ENCODE measurements at places on chromosomes 3 and 15.

DNA sequence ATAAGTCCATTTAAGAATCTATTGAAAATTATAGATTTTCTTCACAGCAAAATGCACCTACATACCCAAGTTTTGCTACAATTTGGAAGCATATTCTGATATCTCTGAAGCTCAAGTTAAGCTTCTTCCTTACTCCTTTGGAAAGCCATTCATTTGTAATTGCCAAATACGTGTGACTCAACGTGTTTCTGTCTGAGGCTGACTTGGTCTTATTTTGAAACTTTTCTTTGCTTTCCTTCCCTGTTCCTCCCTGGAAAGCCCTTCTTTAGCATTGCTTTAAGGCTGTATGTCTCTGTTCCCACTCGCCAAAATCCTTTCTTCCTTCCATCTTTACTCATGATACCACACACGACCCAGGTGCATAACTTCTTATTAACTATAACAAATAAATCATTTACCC, 232.0 kb downstream of the ZBBX start:
- no peak for DNase-seq

- no peak for DNase-seq
Observed at GRCh38 chr3:29226706-29227105, 54.2 kb upstream of the RBMS3 start.

GRCh38 chr3:123018683-123019082, 8.9 kb downstream of the SEMA5B start:
- no peak for DNase-seq

- DNase-seq: no peak
Observed at GRCh38 chr3:196662033-196662432, 22.5 kb downstream of the NRROS start.

DNA sequence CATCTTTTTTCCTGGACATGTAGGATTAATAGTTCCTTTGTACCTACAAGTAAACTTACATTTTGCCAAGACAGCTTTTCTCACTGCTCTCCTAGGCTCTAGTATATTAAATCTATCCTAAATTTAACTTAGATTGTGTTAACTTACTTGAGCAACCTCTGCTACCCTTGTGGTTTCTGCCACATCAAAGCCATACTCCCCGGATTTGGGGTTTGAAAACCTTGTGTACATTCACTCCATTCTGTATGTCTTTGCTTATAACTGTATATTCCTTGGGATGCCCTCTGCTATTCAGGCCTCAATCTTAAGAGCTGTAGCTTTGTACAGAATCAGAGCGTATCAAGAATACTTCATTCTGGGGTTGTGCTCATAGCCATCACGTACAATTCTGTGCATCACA, 60.4 kb downstream of the ARIH1 start:
- peak; percentile 47 for DNase-seq

- no peak for DNase-seq
Observed at GRCh38 chr15:71295603-71296314, 180.5 kb downstream of the THSD4 start.

DNA sequence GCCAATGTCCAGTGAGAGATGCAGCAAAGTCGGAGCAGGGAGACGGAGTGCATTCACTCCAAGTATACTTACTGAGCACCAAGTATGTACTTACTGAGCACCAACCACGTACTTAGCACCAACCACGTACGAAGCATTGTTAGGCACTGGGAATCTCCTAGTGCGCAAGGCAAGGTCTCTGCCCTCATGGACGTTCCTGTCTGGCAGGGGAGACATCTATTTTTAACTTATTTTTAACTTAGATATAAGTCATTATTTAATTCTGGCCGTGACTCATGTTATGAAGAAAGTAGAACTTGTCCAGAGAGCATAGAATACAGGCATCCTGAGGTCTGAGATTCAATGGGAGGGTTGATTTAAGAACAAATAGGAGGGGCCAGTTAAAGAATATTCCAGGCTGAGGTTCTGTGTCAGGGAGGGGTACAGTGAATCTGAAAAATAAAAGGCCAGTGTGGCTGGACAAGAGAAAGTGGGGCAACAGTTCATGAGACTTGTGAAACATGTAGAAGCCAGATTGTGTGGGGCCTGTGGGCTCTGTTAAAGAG, 9.3 kb upstream of the LRRC31 start:
- no peak for DNase-seq

DNA sequence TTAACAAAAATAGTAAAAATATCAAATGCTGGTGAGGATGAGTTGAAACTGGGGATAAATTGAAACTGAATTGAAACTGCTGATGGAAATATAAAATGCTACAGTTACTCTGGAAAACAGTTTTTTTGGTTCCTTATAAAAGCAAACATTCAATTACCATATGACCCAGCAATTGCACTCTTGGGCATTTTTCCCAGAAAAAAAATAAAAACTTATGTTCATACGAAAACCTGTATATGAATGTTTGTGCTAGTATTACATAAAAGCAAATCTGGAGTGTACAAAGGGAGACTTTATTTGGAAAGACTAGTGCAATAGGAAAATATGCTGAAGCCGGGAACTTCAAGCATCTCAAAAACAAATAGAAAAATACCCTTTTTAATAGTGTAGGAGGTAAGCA, 857.9 kb upstream of the CADM2 start:
- DNase-seq: no peak

DNA sequence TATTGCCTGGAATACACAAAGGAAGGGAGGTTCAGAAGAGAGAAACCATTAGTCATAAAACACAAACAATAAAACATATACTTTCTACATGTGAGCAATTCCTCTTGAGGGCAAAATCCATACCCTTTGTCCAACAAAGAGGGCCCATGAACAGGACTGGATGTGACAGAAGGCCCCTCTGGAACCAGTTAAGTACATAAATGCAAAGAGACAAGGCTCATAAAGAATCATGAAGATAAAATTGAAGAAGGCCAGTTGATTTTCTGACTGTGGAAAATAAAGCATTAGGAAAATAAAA, 58.3 kb upstream of the CPOX start:
- DNase-seq: no peak

- no peak for DNase-seq
Observed at GRCh38 chr3:41237907-41238306, 38.6 kb downstream of the CTNNB1 start.

DNA sequence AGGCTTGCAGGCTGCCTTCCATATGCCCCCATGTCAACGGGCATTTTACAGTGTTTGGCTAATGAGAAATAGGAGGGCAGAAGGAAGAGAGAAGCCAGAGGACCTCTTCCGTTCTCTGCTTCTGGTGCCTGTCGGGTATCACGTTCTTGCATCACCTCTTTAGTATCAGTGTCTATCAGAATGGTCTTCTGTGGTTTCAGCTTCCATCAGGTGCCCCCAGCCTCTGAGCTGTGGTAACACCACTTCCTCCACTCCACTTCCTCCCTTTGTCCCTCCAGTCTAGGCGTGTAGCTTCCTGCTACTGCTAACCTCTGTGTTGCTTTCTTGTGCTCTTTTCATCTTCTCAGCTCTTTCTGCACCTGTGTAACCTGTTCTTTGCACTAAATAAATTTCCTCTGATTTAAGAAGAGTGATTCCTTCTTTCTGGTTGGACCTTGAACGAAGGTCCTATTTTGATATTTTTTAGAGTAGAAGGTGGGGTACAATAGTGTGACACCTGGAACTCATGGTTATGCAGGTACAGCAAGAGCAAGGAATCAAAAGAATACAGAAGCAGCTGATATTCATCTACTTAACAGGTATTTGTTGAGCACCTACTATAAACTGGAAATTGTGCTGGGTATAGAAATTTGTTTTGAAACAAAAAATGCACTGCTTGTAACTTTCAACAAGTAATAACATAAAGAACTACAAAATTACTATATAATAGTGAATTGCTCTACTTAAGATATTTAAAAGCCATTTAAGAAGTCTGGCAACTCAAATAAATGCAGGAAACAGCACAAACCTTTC, 27.4 kb upstream of the FOXB1 start:
- no peak for DNase-seq

GRCh38 chr15:48493084-48493762, 152.3 kb downstream of the FBN1 start:
- no peak for DNase-seq

DNA sequence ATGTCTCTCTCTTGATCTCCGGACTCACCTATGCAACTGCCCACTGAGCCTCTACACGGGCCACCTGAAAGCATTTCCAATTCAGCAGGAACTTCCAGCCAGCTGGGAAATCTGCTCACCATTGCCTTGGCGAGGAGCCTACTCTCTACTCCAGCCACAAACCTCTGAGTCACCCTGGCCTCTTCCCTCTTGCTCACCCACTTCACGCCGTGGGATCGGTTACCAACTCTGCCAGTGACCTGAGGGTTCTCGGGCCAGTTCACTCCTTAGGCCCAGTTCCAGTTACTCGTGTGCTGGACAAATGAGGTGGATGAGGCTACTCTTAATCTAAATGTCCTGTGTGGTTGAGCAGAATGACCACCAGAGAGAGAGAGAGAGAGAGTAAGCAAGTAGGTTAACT, 70.1 kb downstream of the CEMIP start:
- DNase-seq: no peak

- DNase-seq: no peak
Observed at GRCh38 chr3:44016818-44017217, 224.9 kb upstream of the TOPAZ1 start.

DNA sequence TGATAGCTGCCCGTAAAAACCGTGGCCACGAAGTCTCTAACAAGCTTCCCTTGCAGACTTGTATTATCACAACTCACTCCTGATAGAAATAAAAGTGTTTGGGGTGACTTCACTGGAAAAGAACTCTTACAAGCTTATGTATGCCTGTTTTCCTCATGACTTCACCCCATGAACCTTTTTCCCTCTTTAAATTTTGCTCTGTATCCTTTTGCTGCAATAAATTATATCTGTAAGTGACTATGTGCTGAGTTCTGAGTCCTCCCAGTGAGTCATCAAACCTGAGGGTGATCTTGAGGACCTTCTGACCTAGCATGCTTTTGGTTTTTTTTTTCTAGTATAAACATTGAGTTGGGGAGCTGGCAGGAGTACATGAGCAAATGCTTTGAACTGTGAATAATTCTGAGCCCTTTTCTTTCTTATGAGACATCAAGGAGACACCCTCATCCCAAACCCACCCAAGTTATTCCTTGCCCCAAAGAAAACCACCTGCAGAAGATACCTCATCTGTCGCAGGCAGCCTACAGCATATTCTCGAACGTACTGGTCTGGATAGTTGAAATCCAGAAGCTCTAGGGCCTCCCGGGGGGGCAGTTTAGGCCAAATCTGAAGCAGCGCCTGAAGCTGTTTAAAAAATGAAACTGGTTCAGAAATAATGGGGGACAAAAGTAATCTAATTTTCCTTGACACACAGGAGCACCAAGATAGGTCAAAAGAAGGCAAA, 85.9 kb downstream of the FAIM start:
- DNase-seq: no peak

DNA sequence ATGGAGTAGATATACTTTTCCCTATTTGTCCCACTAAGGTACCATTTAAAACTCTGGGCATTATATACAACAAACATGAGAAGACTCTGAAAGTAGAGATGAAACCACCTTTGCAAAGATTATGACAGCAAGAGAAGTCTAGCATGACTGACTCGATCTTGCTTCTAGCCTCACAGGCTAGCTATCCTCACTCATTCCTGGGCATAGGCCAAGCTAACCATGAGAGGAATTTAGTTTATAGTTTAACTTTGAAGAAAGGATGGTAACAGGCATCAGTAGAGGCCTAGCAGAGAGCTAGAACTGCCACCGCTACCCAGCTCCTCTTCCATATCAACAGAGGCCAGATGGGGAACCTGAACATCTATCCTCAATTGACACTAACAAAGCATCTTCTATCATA, 63.5 kb upstream of the FSIP1 start:
- DNase-seq: no peak

GRCh38 chr3:112632596-112632995, 8.3 kb downstream of the CCDC80 start:
- no peak for DNase-seq

- no peak for DNase-seq
Observed at GRCh38 chr3:39978308-39978707, 168.9 kb downstream of the MYRIP start.

Measured in T-helper 9 cell (primary cell).